DMS 273 treated with DMSO at 0.1 percent for 48 hours (cell line): ENCODE measurements at places on chromosomes 16 and 17.

DNA sequence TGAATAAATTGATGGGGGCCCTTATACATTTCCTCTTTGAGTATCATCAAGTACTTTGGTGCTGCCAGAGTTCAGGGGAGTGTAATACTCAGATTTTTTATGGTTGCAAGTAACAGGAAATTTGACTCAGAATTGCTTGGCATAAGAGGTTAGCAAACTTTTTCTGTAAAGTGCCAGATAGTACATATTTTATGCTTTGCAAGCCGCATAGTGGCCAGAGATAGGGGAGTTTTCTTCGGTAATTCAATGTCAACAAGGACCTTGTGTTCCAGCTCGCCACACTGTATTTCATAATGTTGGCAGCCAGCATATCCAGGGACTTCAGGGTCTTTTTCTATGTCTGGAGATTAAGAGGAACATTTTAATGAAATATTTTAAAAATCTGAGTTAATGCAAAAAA is 51.0 kb upstream of the MARCHF10 start:
- DNase-seq = no peak

DNA sequence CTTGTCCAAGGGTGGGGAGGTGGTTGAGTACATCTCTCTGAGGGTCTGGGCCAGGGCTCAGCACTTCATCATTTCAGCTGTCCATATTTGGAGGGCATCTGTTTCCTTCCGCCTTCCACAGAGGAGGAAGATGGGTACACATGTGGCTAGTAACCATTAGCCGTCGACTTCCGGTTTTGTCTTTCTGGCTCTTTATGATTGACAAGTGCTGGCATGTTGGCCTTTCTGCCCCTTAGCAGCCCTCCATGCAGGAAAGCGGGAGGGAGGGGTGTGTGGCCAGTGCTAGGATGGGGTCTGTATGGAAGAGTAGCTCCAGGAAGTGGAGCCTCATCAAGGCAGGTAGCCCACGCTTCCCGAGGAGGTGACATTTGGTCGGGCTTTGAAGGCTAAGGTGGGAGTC is 69.6 kb downstream of the RAI1 start:
- DNase-seq = no peak

DNA sequence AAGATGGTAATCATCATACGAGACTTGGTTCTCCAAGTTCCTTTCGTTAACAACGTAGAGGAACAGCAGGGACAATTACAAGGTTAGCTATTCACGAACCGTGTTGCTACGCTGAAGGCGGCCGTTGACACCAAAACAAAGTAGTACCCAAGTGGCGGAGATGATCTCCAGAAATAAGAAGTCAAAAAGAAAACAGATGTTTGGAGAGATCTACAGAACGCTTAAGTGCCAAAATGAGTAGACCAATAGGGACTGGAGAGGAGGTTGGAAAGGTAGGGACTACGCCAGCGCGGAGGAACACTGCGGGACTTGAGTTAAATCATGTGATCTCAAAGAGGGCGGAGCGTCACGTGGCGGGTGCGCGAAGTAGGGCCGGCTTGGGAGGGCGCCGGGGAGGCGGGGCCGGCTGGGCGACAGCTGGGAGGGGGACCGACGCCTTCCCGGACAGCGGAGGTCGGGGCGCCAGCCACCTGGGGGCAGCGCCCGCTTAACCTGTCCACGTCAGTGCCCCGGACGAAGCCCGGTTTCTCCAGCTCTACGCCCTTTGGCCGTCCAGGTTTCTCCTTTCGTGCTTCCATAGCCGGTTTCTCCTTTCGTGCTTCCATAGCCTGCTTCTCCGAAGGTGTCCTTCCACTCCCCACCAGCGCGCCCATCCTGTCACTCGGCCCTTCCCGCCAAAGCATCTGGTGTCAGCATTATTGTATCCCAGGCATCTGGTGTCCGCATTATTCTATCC is 636 bp upstream of the GABARAP start:
- peak; percentile 83 for DNase-seq

- no peak for DNase-seq
These were observed 62.0 kb downstream of the TMEM132E start for GRCh38 chr17:34641368-34641767.

- DNase-seq = no peak
These were observed 3.7 kb upstream of the MYL4 start for GRCh38 chr17:47205419-47205963.

GRCh38 chr17:74233937-74234336 is 20.6 kb downstream of the TTYH2 start:
- DNase-seq = no peak

DNA sequence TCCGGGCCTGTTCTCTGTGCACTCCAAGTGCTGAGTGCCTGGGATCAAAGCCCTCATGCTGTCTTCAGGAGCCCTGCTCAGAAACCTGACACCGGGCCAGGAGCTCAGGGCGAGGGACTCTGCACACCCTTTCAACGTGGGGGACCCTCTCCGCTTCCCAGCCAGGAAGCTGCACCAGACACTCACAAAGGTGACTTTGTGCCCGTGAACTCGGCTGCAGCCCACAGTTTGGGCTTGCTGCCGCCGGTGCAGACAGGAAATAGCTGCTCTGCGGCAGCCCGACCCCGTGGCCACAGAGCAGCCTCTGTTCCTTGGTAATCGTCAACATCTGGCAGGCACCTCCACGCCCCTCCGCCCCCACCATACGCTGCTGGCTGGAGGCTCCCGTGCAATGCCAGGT is 93.4 kb upstream of the METRNL start:
- DNase-seq = no peak

DNA sequence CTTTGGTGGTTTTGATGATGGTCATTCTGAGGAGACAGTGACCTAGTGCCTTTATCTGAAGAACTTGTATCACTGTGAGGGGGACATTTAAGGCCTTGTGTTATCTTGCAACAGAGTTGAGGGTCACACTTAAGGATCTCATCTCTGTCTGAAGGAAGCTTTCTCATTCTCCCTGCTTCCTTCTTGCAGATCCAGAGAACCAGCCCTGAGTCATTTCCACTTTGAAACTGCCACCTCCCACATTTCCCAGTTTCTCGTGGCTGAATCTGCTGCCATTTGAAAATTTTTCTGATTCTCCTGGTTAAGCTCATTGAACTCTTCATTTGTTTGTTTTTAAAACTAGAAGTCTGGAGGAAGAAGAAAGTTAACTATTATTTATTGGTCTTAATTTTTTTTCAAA is 190.2 kb upstream of the CDH11 start:
- DNase-seq = no peak

- no peak for DNase-seq
These were observed 73.5 kb upstream of the DNAJA2 start for GRCh38 chr16:47046726-47047523.

DNA sequence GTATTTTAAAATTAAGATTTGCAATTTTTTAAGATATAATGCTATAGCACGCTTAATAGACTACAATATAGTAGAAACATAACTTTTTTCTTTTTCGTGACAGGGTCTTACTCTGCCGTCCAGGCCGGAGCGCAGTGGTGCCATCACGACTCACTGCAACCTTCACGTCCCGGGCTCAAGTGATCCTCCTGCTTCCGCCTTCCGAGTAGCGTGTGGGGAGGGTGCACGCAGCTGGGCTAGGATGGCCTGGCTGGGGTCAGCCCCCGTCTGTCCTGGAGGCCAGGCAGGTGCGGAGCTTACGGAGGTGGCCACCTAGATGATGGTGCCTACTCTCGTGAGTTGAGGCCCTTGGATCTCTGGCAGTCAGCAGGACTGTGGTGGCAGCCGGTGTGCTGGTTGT is 50.1 kb downstream of the JPH3 start:
- no peak for DNase-seq

- DNase-seq = no peak
These were observed 56.0 kb downstream of the RAP1GAP2 start for GRCh38 chr17:2852221-2852620.

- DNase-seq = no peak
These were observed 238.9 kb downstream of the HS3ST3B1 start for GRCh38 chr17:14539801-14540200.

GRCh38 chr17:45645330-45645729 is 138.8 kb upstream of the CRHR1 start:
- no peak for DNase-seq

DNA sequence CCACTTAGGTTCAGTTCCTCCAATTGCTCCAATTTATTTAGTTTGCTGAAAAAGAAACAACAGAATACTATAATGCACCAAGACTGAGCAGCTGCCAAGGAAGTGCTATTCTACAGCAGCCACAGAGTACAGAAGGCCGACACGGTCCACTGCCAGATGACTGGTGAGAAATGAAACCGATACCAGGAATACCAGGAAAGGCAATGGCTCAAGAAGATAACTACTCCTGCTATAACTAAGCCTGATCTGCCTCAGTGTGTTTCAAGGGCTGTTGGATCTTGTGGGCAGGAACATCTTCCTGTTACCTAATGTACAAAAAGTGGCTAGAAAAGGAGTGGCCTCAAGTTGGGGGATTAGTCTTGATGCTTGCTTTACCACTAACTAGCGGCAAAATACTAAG is 32.8 kb downstream of the MARVELD3 start:
- no peak for DNase-seq

- DNase-seq = no peak
These were observed 40.4 kb upstream of the RBFOX3 start for GRCh38 chr17:79651266-79651665.

DNA sequence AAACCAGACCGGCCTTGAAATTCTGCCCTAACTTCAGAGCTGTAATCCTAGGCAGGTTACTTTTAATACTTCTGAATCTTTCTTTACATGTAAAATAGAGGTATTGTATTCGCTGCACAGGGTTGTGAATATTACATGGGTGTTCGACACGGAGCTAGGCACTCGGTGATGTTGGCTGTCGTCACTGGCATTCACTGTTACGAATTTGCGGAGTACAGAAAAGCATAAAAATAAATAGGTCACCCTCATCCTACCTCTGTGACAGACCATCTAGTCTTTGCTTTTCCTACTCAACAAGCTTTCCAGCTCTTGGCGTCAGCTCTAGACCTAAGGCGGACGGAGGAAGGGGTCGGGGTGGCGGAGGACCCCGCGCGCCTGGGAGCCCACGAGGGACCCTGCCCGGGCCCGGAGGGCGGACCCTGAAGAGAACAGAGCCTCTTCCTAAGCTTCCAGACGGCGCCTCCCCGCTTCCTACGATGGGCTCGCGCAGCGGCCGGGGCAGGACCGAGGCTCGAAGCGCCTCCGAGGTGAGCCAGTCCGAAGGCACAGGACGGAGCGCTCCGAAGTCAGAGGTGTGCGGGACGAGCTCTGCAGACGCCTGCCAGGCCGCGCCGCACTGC is 879 bp upstream of the SPG7 start:
- no peak for DNase-seq

GRCh38 chr16:7763111-7763510 is 430.5 kb downstream of the RBFOX1 start:
- DNase-seq = no peak

DNA sequence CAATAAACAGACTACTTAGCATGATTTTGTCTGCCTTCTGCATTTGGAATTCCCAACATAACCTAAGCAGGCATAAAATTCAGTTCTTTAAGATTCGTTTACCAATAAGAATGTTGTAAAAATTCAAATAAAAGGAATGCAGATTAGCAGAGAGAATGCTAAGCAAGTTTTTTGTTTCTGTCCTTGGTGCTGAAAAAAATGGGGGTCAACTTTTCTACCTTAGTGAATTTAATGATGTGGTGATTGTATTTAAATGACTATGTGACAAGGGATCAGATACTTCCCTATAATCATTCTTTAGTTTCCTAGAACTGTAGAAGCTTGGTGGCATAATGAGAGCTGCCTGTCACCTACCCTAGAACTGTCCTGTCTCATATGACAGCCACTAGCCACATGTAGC is 159.5 kb downstream of the RBFOX1 start:
- DNase-seq = no peak

DNA sequence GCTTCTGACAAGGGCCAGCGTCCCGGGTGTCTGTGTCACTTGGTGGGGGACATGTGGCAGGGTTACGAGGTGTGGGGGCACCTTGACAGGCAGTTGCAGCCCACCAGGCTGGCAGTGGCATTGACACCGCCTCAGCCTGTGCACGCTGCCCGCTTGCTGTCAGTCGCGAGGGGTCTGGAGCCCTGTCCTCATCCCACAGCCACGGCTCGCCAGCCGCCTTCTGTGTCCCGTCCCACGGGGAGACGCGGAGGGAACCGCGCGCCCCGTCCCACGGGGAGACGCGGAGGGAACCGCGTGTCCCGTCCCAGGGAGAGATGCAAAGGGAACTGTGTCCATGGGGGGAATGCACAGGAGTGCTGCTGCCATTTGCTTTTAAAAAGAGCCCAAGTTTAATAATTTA is 3.5 kb downstream of the PABPN1L start:
- no peak for DNase-seq

- DNase-seq = no peak
These were observed 51.7 kb downstream of the CMIP start for GRCh38 chr16:81496321-81496720.

- DNase-seq = no peak
These were observed 484.6 kb downstream of the KIF2B start for GRCh38 chr17:54307351-54307750.

GRCh38 chr17:73750975-73751374 is 106.7 kb upstream of the SDK2 start:
- DNase-seq = peak; percentile 33

GRCh38 chr16:26667307-26667706 is 399.4 kb upstream of the C16orf82 start:
- no peak for DNase-seq

GRCh38 chr17:72592242-72592966 is 471.6 kb downstream of the SOX9 start:
- peak; percentile 62 for DNase-seq

DNA sequence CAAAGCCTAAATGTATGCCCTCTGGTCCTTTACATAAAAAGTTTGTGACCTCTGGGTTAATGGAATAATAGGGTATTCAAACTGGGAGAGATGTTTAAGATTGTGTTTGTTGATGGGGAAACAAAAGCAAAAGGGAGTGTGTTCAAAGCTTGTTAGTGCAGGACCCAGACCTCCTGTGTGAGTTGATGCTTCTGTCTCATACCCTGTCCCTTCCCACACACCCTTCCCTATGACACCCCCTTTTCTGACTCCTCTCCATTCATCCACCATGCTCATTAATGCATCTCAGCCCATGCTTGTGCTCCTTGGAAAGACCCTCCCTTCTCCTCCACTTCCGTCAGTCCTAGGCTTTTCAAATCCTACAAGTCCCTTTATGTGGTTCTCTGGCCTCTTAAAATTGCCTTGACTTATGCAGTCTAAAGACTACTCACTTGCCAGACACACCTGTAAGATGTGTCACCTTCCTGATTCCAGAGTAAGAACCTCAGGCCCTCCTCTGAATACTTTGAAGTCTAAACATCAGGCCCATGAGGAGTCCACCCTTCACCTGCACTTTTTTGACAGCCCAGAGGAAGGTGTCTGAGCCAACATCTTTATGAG is 128.0 kb upstream of the CACNG5 start:
- no peak for DNase-seq

DNA sequence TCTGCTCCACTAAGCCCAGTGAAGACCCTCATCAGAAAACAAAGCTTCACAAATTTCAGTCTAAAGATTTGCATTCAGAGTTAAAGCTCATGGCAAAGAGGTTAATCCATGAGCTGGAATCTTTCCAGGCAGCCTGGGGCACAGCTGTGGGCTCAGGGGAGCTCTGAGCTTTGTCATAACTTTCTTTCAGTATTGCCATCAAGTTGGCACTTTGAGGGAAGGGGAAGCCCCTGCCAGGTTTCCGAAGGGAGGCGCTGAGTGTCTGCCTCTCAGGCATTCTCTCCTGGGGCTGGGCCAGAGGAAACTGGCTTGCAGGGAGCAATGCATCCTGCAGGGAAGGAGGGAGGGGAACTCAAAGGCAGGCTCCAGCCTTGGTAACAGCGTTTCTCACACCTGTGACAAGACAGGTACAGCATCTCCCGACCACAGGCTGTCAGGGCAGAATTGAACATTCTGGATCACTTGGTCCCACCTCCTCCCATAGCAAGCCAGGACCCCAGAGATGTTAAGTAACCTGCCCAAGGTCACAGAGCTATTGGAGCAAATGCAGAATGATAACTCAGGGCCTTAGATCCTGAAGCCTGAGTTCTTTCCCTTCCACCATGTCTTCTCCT is 3.9 kb downstream of the LPO start:
- DNase-seq = no peak
